ENCODE measurements at places on chromosomes 5 and 9.

DNA sequence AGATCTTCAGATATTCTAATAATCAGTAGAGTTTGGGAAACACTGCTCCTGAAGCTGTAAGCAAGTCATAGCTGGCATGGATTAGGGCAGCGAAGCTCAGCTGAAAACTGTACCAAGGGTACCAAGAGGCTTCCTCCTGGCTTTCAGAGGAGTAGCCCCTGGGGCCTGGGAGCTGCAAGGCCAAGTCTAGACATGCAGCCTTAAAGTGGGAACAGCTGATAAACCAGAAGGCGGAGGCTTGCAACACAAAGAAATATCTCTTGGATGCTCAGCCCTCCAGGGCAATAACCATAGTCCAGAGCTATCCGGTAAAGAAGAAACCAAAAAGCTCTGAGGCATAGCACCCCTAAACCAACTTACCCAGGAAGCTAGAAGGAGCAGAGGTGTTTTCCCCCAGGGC, 51.5 kb downstream of the MRPS30 start:
- no peak for DNase-seq

- DNase-seq: no peak
Measured at GRCh38 chr5:138912093-138912492, 37.0 kb upstream of the LRRTM2 start.

- DNase-seq: no peak
Measured at GRCh38 chr5:107058235-107058634, 612.5 kb downstream of the EFNA5 start.

- DNase-seq: no peak
Measured at GRCh38 chr9:110015759-110016158, 192.2 kb downstream of the C9orf152 start.

DNA sequence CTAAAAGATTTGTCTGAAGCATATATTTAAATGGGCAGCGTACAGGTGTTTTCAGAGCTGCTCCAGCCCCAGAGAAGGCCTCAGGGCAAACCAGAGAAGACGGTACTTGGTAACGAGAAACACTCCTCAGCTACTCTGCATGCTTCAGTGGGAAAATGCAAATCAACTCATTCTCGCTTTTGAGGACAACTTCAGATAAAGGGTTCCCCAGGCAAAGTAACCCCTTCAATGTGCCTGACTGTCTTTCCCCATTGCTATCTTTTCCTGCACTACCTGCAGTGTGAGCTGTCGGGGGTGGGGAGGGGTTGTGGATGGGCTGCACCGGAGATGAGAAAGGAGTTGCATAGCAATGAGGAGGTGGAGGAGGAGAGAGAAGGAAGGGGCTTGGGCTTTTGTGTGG, 339.7 kb upstream of the CLINT1 start:
- no peak for DNase-seq

DNA sequence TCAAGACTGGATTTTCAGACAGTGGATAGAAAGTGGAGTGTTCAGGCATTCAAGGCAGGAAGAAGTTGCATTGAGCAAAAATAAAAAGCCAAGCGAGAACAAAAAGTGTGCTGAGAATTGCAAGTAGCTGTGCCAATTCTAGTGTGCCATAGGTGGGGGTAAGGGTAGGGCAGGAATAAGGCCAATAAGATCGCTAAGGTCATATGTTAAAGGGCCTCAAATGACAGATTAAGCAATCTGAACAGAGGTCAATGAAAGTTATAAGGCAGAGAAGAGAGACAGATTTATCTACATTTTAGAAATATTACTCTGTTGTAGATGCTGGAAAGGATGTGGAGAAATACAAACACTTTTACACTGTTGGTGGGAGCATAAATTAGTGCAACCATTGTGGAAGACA, 36.4 kb downstream of the NADK2 start:
- no peak for DNase-seq

- DNase-seq: no peak
Measured at GRCh38 chr5:82100303-82101077, 128.7 kb downstream of the ATG10 start.

DNA sequence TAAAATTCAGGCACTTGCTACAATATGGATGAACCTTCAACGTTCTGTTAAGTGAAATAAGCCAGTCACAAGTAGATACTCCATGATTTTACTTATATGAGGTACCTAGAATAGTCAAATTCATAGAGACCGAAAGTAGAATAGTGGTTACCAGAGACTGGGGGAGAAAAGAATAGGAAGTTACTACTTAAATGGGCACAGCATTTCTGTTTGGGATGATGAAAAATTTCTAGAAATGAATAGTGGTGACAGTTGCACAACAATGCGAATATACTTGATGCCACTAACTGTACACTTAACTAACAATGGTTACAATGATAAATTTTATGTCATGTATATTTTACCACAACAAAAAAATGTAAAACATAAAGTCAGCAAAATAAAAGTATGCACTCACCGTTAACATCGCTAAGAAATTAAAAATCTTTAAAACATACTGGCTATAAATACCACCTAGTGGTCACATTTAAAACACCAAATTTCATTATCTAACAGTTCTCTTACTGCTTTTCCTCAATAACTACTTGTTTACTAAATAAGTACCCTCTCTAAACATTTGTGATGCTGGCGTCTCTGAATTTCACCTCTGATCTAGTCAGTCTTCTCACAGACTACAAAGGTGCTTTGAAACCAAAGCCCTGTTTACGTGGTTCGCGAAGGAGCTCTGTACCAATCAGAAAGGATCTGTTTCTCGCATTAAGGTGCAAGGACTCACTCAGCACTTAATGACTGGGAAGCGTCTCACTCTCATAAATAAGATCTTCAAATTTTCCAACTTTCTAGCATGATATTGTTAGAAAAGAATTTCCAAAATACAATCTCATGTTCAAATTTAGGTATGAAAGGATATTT, 22.7 kb downstream of the KIF3A start:
- DNase-seq: no peak

DNA sequence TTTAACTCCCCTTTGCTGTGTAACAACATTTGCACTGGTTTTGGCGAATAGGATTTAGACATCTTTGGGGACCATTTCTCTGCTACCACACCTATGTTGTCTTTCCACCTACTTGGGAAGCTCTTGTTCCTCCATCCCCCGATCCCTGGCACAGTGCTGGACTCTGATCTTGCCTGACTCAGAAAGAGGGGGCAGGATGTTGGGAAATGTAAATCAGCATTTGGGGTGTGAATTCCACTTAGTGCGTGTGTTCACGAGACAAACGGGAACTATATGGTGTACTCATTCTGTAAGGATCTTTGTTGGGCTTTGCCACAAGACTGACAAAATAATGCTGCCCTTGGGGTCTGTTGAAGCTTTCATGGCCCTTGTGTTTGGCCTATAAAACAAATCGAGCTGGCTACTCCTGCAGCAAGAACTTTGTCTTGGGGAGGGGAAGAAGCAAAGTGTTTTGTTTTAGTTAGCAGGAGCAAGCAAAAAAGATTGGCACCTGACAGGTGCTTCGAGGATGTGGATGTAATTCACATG, 18.5 kb downstream of the TMEM268 start:
- DNase-seq: no peak

GRCh38 chr5:19534751-19535150, 453.2 kb downstream of the CDH18 start:
- no peak for DNase-seq

GRCh38 chr5:148401604-148402003, 17.8 kb downstream of the FBXO38 start:
- no peak for DNase-seq

DNA sequence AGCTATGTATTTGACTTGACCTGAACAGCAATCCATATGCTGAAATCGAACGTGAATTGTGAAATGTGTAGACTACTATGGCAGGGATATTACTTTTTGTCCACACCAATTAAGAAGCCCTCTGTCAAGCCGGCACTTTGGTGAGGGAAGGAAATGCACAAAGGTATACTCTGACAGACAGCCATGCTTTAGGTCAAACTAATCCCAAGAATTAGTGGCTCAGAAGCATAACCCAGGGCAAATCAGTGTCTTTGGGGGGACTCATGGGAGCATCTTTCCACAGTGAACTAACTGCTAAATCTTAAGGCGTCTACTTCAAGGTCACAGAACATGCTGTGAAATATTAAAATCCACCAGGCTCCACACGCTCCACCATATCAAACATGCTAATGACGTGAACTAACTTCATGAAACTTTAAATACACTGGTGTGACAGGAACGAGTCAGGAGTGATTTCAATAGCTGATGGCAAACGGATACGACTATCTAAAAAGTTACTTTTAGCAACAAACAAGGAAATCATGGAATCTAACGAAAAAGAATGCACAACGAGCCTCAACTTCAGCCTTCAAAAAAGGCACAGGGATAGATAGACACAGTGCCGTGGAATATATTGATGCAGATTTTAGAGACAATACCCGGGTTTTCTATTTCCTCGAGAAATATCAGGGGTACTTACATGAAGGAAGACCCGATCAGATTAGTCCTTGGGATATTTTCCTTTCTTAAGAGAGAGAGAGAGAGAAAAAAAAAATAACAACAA, 527 bp downstream of the MEF2C start:
- no peak for DNase-seq

- no peak for DNase-seq
Measured at GRCh38 chr5:156531199-156531598, 204.2 kb downstream of the SGCD start.

DNA sequence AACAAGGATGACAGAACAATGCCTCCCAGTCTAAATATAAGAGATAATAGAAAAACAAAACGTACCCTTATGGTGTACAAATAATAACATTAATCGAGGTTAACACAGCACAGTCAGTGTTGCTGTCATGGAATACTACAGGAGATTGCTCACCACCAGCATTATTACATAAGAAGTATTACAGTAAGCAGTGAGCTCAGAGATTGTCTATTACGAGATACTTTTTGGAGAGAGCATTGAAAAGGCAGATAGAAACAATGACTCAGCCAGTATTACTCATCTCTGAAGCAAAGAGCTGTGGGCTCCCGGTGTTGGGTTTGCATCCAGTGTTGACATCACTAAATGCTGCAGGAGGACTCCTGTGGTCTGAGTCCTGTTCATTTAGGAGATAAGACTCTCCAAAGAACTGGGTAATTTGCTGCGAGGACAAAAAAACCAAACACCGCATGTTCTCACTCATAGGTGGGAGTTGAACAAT, 191.9 kb upstream of the SEMA6A start:
- no peak for DNase-seq

DNA sequence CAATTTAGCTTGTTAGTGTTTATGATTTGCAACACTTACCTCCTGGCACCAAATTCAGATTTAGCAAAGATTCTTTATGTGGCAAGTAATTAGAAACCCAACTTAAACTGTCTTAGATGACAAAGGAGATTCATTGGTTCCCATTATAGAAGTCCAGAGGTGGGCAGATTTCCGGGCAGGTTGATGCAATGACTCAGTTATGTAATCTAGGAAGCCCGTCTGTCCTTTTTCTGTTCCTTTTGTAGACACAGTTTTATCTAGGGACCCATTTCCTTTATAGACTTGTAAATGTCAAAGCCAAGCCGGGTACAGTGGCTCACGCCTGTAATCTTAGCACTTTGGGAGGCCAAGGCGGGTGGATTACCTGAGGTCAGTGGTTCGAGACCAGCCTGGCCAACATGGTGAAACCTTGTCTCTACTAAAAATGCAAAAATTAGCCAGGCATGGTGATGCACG, 20.3 kb upstream of the ANKRD33B start:
- no peak for DNase-seq

GRCh38 chr9:29393064-29393463, 1819.8 kb upstream of the C9orf72 start:
- DNase-seq: no peak

- no peak for DNase-seq
Measured at GRCh38 chr5:117357886-117358285, 783.3 kb upstream of the SEMA6A start.

- no peak for DNase-seq
Measured at GRCh38 chr9:113910036-113910639, 34.0 kb downstream of the ZNF618 start.

- no peak for DNase-seq
Measured at GRCh38 chr5:22621084-22621483, 232.1 kb downstream of the CDH12 start.

- DNase-seq: no peak
Measured at GRCh38 chr9:99244344-99245260, 22.5 kb downstream of the SEC61B start.

- no peak for DNase-seq
Measured at GRCh38 chr5:158910782-158911692, 188.7 kb downstream of the EBF1 start.

GRCh38 chr9:124782661-124783574, 6.0 kb downstream of the OLFML2A start:
- DNase-seq: no peak

GRCh38 chr9:18040327-18040726, 433.6 kb upstream of the ADAMTSL1 start:
- no peak for DNase-seq

- DNase-seq: no peak
Measured at GRCh38 chr9:77949751-77950436, 81.7 kb downstream of the GNAQ start.

DNA sequence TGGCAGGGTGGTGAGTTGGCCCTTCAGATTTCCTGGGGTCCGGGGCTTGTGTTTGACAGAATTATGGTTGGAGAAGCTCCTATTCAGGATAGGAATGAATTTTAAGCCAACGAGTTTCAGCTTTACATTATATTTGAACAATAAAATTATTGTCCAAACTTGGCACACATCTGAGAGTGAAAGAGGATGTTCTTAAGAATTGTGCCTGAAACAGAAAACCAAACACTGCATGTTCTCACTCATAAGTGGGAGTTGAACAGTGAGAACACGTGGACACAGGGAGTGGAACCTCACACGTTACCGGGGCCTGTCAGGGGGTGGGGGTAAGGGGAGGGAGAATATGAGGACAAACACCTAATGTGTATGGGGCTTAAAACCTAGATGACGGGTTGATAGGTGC, 111.8 kb upstream of the ACTBL2 start:
- no peak for DNase-seq

- DNase-seq: no peak
Measured at GRCh38 chr9:86765746-86766430, 181.4 kb downstream of the GAS1 start.

- DNase-seq: peak; percentile 88
Measured at GRCh38 chr9:130446101-130446861, 1.5 kb downstream of the ASS1 start.

DNA sequence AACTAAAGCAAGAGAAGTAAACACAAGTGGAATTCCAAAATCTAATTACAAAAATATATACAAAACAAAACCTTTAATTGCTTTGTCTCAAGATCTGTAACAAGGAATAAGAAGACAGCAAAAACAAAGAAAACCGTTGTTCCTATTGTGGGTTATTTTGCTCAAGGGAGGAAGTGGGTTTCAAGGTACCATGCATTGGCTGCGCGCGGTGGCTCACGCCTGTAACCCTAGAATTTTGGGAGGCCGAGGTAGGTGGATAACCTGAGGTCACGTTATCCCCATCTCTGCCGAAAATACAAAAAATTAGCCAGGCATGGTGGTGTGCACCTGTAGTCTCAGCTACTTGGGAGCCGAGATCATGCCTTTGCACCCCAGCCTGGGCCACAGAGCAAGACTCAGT, 12.1 kb upstream of the IQGAP2 start:
- DNase-seq: no peak

- DNase-seq: no peak
Measured at GRCh38 chr5:75963554-75963953, 119.6 kb upstream of the SV2C start.

All from right forelimb (tissue), 1 donor.